ENCODE measurements at places on chromosomes 12 and 14.

DNA sequence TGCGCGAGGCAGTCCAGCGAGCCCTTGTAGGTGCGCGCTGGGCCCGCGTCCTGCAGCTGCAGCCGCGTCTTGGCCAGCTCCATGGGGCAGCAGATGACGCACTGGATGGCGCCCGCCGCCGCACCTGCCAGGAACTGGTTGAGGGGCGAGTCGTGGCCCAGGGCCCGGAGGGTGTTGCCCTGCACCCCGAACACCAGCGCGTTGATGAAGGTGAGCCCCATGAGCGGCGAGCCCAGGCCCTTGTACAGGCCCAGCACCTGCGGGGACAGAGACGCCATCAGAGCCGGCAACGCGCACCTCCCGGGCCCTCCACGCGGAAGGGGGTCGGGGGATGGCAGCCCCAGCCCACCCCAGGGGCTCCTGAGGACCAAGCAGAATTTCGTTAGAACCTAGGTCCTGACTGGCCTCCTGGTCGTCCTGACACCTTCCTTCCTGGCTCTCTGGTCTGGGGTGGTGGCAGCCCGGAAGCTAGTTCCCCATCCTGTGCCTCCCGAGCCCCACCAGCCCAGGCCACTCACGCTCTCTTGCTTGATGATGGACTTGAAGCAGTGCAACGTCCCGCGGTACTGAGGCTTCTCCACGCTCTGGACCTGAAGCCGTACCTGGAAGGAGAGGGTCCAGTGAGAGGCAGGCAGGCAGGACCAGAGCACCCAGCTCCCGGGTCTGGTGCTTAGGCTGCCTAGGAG, 13.3 kb downstream of the SLC25A29 start:
- no peak for DNase-seq

DNA sequence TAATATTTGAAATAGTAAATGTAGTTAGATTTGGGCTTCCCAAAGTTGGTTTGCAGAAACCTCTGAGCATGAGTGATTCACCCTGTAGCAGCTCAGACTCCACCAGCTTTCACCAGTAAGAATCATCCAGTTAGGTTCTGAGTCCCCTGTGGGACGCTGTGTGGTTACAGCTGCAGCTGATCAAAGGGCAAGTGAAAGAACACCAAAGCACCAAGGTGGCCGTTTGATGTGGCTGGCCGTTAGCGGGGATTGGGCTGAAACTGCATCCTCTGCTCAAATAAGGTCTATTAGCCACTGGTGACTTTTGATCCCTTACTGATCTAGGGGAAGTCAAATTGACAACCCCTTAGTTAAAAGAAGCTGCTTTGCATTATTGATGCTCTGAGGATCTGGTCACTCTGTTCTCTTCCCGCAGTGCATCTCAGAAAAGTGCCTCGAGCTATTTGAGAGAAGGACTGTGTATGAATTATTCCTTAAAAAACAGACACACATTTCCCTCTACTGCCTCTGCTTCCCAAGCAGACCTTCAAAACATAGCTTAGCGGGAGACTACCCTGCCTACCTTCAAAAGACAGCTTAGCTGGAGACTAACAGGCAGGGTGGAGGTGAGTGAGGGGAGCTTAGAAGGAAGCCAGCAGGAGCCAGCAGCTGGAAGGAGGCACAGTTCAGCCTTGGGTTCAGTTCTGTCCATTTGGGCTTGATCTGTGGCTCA, 3.7 kb downstream of the ABHD12B start:
- DNase-seq, result no peak

- DNase-seq, result peak; percentile 55
Observed at GRCh38 chr12:51391283-51392123, at the start of gene GALNT6. Gene GALNT6, minus strand, starts transcription at chr12:51391406. Its CDS starts 11,625 bp downstream, at chr12:51379781.

GRCh38 chr12:123907726-123908476, 64.7 kb downstream of the CCDC92 start:
- no peak for DNase-seq

DNA sequence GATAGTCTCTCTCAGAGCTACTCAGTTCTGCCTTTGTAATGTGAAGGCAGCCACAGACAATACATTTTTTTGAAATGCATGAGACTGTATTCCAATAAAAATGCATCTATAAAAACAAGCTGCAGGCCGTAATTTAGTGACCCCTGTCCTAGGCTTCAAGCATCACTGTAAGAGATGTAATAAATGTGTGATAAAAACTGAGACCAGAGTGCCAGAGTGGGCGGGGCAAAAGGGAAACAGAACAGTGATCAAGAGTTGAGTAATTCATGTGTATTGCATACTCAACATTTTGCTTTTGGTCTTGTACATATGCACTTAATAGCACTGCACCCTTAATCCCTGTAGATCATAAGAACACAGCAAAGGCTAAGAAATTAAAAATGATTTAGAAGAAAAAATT, 743.5 kb downstream of the DIO2 start:
- no peak for DNase-seq

DNA sequence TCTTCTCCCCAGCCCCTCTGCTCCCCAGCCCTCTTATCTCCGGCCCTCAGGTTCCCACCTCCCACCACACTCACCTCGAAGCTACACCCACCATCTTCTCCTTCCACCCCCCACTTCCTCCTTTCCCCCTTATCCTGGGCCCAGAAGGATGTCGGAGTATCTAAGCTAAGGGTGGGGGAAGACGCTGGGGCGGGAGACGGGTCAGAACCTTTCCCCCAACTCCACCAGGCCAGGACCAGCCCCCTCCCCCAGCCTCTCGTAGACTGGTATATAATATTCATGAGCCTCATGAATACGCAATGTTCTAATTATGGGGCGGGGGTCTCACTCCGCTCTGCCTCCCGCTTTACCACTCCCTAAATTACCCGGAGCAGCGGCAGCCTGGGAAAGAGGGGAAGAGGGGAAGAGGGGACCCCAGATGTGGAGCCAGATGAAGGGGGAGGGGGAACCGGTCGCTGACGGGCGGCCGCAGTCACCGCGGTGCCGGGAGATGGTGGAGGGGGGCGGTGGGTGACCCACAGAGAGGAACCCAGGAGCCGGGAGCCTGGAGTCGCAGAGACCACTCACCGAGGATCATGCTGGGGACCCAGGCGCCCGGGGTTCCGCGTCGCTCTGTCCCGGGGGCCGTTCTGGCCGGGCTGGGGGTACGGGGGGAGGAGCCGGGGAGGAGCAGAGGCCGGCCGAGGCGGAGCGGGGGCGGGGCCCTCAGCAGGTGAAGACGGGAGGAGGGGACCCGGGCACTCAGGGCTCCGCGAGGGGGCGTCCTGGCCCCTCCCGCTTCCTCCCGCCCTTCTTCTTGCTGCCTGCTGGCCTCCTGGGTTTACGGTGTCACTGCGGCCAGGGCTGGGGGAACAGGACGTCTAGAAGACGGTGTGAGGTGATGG, 6.4 kb upstream of the ZNF385A start:
- DNase-seq, result no peak

- DNase-seq, result no peak
Observed at GRCh38 chr12:56326126-56326525, 7.7 kb downstream of the PAN2 start.

DNA sequence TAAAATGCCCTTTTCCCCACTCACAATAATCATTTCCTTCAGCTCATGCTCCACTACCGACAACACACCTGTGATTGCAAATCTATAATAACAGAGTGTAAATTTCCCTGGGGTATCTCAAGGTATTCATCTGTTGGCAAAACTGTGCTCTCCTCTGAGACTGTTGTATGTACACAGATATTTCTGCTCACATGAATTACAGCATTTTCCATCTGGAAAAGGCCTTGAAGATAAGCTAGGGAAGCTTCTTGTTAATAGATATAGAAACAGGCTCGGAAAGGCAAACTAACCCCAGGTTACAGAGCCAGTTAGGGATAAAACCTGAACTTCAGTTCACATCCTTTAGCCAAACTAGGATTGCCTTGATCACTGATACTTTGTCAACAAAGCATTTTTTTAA, 210.4 kb upstream of the KRR1 start:
- DNase-seq, result no peak

- no peak for DNase-seq
Observed at GRCh38 chr14:66543996-66544395, 36.0 kb downstream of the GPHN start.

DNA sequence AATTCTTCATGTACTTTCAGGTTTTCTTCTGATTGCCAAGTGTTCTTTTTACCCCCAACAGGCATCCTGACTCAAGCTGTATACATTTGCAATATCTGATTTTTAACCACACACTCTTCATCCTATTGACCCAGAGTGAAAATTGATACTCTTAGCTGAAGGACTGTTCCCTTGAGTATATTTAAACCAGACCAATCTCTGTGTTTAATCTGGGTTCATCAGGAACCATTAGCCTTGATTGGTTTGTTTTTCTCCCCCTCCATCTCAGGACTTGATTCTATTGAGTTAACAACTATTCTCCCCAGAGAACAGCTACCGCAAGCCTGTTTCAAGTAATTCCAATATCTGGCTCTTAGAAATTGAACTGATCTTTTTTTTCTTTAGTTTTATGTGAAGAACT, 222.3 kb upstream of the NOVA1 start:
- no peak for DNase-seq

DNA sequence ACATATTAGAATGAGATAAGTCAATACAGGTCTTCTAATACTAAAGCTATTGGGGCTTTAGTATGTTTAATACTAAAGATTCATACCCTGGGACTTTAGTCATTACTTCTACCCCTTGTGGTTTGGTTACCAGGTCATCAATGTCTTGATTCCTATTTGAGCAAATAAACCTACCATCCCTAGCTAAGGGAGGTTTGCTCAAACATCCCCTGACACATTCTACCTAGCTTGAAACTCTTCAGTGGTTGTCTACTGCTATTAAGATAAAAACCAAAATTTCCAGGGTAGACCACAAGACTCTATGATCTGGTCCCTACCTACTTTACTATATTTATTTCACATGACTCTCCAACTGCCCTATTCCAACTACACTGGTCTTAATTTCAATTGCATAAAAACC, 7.3 kb upstream of the C2CD5 start:
- DNase-seq, result no peak

GRCh38 chr14:74346341-74346740, 1.9 kb upstream of the VRTN start:
- DNase-seq, result no peak

DNA sequence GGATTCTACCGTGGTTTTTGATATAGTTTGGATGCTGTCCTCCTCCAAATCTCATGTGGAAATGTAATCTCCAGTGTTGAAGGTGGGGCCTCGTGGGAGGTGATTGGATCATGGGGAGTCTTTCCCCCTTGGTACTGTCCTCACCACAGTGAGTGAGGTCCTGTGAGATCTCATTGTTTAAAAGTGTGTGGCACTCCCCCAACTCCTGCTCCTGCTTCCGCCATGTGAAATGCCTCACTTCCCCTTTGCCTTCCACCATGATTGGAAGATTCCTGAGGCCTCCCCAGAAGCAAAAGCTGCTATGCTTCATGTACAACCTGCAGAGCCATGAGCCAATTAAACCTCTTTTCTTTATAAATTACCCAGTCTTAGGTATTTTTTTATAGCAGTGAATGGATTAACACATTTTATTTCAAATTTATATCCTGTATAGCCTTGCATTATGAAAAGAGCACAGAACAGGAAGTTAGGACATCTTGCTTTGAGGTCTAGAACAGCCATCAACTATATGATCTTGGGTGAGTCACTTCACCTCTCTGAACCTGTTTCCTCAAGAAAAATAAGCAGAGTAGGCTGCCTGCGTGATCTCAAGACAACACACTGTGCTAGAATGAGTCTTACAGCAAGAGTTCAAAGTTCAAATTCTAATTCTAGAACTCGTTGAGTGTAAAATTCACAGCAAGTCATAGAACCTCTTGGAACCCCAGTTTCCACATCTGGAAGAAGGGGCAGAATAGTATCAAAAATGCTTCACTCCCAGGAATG, 160.9 kb upstream of the EEA1 start:
- DNase-seq, result no peak

GRCh38 chr12:45934956-45935355, 55.4 kb downstream of the SCAF11 start:
- no peak for DNase-seq

- DNase-seq, result peak; percentile 25
Observed at GRCh38 chr14:53890611-53891101, 66.0 kb downstream of the BMP4 start.

GRCh38 chr14:92728759-92729364, 19.6 kb downstream of the LGMN start:
- DNase-seq, result no peak

DNA sequence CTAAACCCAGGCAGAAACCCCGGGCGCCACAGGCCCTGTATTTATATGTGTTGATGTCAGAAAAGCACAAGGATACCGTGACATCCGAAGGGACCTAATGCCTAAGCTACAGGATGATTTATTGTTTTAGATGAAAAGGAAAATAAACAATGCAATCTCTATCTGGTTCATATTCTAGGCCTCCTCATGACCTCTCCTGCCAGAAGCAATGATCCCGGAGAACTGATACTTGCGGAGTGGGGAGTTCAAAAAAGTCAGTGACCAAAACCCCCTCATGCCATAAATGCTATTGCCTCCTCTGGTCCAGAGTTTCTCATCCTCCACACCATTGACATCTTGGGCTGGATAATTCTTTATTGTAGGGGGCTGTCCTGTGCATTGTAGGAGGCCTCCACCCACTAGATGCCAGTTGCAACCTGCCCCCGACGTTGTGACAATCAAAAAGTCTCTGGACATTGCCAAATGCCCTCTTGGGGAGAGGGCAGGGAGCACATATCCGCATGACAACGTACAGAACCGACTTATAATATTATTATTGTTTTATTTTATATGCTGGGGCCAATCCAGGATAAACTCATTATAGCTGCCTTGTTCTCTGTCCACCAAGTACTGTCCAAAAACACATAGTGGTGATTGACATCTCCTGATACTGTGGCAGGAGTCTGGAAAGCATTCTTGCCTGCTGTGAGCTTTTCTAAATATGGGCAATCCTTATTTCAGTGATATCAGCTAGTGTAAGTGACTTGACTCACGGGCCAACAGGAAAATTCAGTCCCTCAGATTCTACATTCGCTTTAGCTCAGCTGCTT, 1.1 kb upstream of the CSRP2 start:
- no peak for DNase-seq
